ENCODE measurements at places on chromosomes 5 and 9.

DNA sequence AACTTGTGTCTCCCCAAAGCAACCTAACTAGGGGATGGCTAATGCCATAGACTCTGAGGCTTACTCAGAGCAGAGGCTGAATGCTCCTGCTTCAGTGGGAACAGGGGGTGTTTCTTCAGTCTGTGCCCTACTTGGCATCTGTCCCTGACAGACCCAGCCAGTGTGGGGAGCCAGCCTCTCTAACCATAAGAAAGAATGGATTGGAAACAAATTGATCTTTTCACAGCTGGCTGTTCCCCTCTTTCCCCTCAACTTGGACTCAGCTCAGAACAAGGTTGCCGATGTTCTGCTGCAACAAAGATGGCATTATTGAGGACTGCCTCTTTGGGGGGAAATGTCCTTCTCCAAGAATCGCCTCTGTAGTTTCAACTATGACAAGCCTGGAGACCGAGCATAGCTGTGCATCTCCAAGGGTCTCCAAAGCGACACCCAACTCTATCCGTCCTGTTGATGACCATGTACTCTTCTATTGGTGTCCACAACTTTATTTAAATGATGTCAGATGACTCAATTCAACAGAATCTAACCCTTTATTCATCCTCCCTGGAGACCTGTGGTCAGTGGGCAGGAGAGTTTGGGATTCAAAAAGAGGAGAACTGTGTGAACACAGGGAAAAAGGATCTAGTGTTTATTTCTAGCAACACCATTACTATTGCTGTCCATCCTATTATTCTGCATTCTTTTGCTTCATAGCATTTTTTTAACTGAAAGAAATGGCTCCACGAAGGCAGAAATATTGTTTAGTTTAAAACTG is 24.7 kb upstream of the TNC start:
- DNase-seq: no peak

- no peak for DNase-seq
Observed at GRCh38 chr5:172009536-172010270, 3.3 kb upstream of the FBXW11 start.

- DNase-seq: no peak
Observed at GRCh38 chr5:56281489-56282165, 48.5 kb upstream of the ANKRD55 start.

GRCh38 chr5:130168211-130168610 is 263.9 kb downstream of the CHSY3 start:
- no peak for DNase-seq

- no peak for DNase-seq
Observed at GRCh38 chr5:3195994-3196393, 399.6 kb upstream of the IRX1 start.

Data from Peyer's patch (tissue), 4 donors.